Osteoblast (primary cell): ENCODE measurements at places on chromosomes 13 and 19. TPM values are rescaled to one million over a fixed set of nuclear protein-coding genes. Genes with fewer than 3 reads are reported as not detected.

- H3K36me3 ChIP-seq: peaks cover 30% of the 10 kb centered on the region
- peak overlapping the region; percentile 100 for H3K4me3 ChIP-seq
- peaks cover 19% of the 10 kb centered on the region for H3K4me1 ChIP-seq
- peak; percentile 96 for DNase-seq
Measured at GRCh38 chr19:36140304-36141038, 605 bp downstream of the CAPNS1 start.

- H3K4me3 ChIP-seq: no peak overlapping the region
- H3K36me3 ChIP-seq: peaks cover 3% of the 10 kb centered on the region
- no peak overlapping the region for H3K27ac ChIP-seq
- DNase-seq: no peak
- H3K4me1 ChIP-seq: no peaks in the 10 kb centered on the region
- H3K27me3 ChIP-seq: no peaks in the 10 kb centered on the region
Measured at GRCh38 chr13:36870050-36870692, 49.9 kb downstream of the SMAD9 start.

DNA sequence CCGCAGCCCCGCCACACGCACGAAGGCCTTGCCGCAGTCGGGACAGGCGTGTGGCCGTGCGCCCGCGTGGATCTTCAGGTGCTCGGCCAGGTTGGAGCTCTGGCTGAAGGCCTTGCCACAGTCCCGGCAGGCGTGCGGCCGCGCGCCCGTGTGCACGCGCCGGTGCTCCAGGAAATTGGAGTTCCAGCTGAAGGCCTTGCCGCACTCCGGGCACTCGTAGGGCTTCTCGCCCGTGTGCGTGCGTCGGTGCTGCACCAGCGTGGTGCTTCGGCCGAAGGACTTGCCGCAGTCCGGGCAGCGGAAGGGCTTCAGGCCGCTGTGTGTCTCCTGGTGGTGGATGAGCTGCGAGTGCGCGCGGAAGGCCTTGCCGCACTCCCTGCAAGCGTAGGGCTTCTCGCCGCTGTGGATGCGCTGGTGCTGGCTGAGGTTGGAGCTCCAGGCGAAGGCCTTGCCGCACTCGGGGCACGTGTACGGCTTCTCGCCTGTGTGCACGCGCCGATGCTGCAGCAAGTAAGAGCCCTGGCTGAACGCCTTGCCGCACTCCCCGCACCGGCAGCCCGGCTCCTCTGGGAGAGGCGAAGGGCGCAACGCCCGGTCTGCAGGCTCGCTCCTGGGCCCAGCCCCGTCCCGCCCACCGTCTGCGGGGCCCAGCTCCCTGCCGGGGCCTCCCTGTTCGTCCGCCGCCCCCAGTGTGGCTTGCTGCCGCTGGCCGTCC lies 3.6 kb upstream of the A1BG start:
- no peak overlapping the region for H3K4me3 ChIP-seq
- H3K36me3 ChIP-seq: no peaks in the 10 kb centered on the region
- H3K27ac ChIP-seq: no peak overlapping the region
- DNase-seq: peak; percentile 76
- peaks cover 19% of the 10 kb centered on the region for H3K27me3 ChIP-seq

DNA sequence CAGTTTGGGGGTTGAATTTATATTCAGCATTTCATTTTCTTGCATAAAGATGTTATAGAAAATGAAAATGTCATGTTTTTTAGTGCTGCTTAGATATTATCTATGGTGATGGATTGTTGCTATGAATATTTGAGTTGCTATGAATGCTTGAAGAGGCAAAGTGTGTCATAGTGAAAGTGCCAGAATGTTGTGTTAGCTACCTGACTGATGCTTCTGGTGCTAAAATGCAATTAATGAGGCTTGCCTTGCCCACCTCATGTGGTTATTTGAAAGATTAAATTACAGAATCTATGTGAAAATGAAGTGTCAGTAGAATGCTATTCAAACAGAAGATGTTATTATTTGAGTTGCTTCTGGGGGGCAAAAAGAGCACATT lies 62.7 kb upstream of the MYCBP2 start:
- no peaks in the 10 kb centered on the region for H3K27me3 ChIP-seq
- H3K4me3 ChIP-seq: no peak overlapping the region
- no peaks in the 10 kb centered on the region for H3K36me3 ChIP-seq
- DNase-seq: no peak
- peaks cover 41% of the 10 kb centered on the region for H3K4me1 ChIP-seq
- H3K27ac ChIP-seq: no peak overlapping the region

- H3K36me3 ChIP-seq: no peaks in the 10 kb centered on the region
- no peaks in the 10 kb centered on the region for H3K27me3 ChIP-seq
- H3K4me1 ChIP-seq: no peaks in the 10 kb centered on the region
- H3K4me3 ChIP-seq: no peak overlapping the region
- no peak overlapping the region for H3K27ac ChIP-seq
Measured at GRCh38 chr19:56193981-56194640, 3.5 kb downstream of the ZSCAN5B start.

DNA sequence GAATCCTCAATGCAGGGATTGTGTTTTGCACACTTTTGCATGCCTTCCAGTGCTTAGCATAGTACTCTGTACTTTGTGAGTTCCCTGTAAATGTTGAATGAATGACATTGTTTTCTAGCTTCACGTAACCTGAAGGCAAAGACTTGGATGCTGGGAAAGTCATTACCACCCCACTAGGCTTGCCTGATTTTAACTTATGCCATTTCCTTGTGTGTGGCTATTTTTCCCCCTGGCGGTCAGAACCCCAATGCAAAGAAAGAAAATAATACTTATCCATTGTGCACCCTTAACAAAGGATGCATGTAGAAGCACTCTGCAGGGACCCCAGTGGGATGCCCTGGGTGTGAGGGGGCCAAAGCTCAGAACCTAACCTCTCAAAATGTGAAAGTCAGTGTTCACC lies 1.2 kb upstream of the ENOX1 start:
- peak overlapping the region; percentile 76 for H3K4me3 ChIP-seq
- peaks cover 25% of the 10 kb centered on the region for H3K4me1 ChIP-seq
- no peaks in the 10 kb centered on the region for H3K36me3 ChIP-seq
- no peaks in the 10 kb centered on the region for H3K27me3 ChIP-seq

DNA sequence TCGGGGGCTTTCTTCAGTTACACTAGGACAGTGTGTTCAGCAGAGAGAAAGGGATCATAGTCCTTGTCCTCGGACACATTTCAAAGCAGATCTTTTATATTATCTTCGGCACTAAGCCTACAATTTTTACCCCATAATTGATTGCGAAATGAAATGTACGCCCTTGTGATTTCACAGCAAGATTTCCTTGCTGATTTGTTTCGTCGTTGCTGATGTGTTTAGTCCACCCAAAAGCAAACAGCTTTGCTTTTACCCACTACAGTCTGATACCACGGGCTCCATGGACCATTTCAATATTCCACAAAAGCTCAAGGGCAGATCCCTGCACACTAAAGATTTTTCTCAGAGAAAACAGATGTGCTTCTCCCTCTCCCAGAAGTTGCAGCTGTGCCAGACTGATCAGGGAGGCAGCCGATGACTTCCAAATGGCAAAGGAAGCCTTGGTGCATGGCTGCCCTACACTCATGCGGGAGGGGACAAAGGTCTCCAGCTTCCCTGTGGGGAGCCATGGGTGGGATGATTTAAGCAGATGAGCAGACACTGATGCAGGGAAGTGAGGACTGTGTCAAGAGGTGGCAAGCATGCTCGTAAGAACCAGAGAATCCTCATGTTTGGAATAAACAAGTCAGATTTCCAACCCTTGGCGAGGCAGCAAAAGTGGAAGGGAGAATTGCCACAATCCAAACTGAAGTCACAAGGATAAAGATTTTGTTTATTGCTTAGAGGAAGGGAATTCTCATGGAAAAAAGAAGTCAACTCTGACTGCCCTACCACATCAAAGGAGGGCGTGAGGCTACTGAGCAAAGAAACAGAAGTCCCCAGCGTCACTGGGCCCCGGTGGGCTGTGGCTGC lies 81.1 kb downstream of the STK24 start:
- peak overlapping the region; percentile 28 for H3K4me3 ChIP-seq
- peaks cover 3% of the 10 kb centered on the region for H3K36me3 ChIP-seq
- no peak for DNase-seq
- peak overlapping the region; percentile 60 for H3K27ac ChIP-seq

- H3K4me1 ChIP-seq: no peaks in the 10 kb centered on the region
- H3K36me3 ChIP-seq: no peaks in the 10 kb centered on the region
- no peaks in the 10 kb centered on the region for H3K27me3 ChIP-seq
- H3K27ac ChIP-seq: no peak overlapping the region
- DNase-seq: peak; percentile 63
Measured at GRCh38 chr19:8695501-8695900, 3.1 kb downstream of the ACTL9 start.

- DNase-seq: peak; percentile 56
- H3K27me3 ChIP-seq: no peaks in the 10 kb centered on the region
- H3K27ac ChIP-seq: peak overlapping the region; percentile 98
- peaks cover 20% of the 10 kb centered on the region for H3K4me1 ChIP-seq
Measured at GRCh38 chr13:38348861-38349389, 726 bp upstream of the UFM1 start.

DNA sequence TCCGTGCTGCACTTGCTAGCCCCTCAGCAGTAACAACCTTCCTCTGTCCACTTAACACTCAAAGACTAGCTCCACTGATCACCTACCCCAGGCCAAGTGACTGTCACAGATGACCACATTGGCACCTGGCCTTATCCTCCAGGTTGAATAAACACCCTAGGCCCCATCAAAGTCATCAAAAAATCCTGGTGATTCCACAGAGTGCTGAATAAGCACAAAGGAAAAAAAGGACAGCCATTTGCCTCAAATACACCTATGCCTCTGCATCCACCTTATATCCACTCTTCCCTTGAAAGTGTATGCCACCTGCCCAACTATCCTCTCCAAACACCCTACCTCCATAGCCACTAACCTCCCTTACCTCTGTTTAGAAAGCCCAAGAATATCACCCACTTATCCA lies 2.7 kb downstream of the ZNF154 start:
- no peaks in the 10 kb centered on the region for H3K27me3 ChIP-seq
- H3K36me3 ChIP-seq: peaks cover 12% of the 10 kb centered on the region
- H3K4me1 ChIP-seq: no peaks in the 10 kb centered on the region
- DNase-seq: no peak

DNA sequence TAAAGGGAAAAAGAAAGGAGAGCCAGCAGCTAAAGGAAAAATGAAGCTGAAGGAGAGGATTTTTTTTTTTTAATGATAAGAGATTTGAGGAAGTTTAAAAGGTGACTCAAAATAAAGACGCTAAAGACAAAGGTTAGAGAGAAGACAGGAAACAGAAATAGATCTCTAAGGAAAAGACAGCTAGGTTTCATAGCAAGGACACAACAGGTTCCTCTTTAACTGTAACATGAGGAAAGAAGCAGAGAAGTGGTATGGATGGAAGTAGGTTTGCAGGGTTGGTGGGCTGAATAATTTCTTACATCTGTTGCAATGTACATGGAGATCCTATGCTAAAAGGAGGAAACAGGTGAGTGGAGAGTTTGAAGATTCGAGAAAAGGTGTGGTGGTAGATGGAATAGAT lies 107.5 kb downstream of the MYCBP2 start:
- H3K4me1 ChIP-seq: no peaks in the 10 kb centered on the region
- H3K36me3 ChIP-seq: no peaks in the 10 kb centered on the region
- no peak for DNase-seq
- no peak overlapping the region for H3K4me3 ChIP-seq
- H3K27me3 ChIP-seq: no peaks in the 10 kb centered on the region

DNA sequence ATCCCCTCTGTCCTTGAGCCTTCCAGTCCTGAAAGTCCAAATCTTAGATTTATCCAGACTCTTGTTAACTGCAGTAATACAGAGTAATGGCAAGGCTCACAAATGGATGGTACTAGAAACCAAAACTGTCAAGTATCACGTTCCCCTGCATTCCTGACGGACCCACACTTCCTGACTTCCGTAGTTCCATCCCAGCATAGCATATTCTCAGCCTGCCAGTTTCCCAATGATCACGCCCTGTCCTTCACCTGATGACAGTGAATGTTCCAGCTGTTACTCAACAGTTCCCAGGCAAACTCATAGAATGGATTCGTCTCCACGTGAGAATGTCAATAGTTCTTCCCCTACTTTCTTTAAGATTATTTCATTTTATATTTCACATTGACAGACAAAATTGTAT lies 33.6 kb downstream of the SLC7A1 start:
- H3K27ac ChIP-seq: no peak overlapping the region
- H3K4me3 ChIP-seq: no peak overlapping the region
- DNase-seq: no peak
- no peaks in the 10 kb centered on the region for H3K27me3 ChIP-seq

GRCh38 chr13:111387945-111388600 lies 67.6 kb downstream of the TEX29 start:
- no peak for DNase-seq
- no peaks in the 10 kb centered on the region for H3K36me3 ChIP-seq
- no peaks in the 10 kb centered on the region for H3K4me1 ChIP-seq
- no peak overlapping the region for H3K4me3 ChIP-seq

DNA sequence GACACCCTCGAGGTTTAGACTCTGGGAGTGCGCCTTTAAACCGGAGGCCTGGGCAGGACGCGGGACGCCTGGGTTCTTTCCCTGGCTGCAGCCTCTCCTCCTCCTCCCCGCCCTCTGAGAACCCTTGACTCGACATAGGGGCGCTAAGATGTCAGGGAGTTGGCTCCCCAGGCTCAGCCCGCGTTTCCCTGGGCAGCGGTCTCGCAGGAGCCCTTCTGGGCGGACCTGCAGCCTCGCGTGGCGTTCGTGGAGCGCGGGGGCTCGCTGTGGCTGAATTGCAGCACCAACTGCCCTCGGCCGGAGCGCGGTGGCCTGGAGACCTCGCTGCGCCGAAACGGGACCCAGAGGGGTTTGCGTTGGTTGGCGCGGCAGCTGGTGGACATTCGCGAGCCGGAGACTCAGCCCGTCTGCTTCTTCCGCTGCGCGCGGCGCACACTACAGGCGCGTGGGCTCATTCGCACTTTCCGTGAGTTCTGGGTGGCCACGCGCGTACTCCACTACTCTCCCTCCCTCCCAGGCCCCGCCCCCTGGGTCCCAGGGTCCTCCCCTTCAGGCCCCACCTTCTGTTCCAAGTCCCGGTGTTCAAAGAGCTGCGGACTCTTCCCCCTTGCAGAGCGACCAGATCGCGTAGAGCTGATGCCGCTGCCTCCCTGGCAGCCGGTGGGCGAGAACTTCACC lies 1.3 kb downstream of the ICAM5 start:
- H3K27ac ChIP-seq: no peak overlapping the region
- DNase-seq: peak; percentile 93
- peaks cover 15% of the 10 kb centered on the region for H3K4me1 ChIP-seq
- H3K27me3 ChIP-seq: peaks cover 86% of the 10 kb centered on the region
- no peaks in the 10 kb centered on the region for H3K36me3 ChIP-seq

- no peaks in the 10 kb centered on the region for H3K36me3 ChIP-seq
- no peak overlapping the region for H3K27ac ChIP-seq
- H3K4me3 ChIP-seq: no peak overlapping the region
- H3K27me3 ChIP-seq: peaks cover 2% of the 10 kb centered on the region
- DNase-seq: no peak
Measured at GRCh38 chr19:11300811-11301120, 4.8 kb downstream of the TSPAN16 start.

- H3K36me3 ChIP-seq: peaks cover 11% of the 10 kb centered on the region
- no peaks in the 10 kb centered on the region for H3K27me3 ChIP-seq
- DNase-seq: no peak
- H3K4me3 ChIP-seq: no peak overlapping the region
- H3K4me1 ChIP-seq: no peaks in the 10 kb centered on the region
- no peak overlapping the region for H3K27ac ChIP-seq
Measured at GRCh38 chr13:112818698-112819045, 128.8 kb downstream of the ATP11A start.

GRCh38 chr19:54526972-54527371 lies 24.3 kb downstream of the LAIR2 start:
- H3K27me3 ChIP-seq: no peaks in the 10 kb centered on the region
- H3K4me1 ChIP-seq: no peaks in the 10 kb centered on the region
- DNase-seq: no peak
- H3K36me3 ChIP-seq: no peaks in the 10 kb centered on the region

C19orf38 gene
- under 0.01 and 0.29 TPM in 2 replicates for total RNA-seq

ZNF573 gene
- total RNA-seq: 6.8 and 6.9 TPM in 2 replicates

PLIN5 gene
- 0.36 TPM in 1 of 2 replicates, not detected in the other for total RNA-seq

CIC gene
- total RNA-seq: 33.6 and 39.1 TPM in 2 replicates

SPINT2 gene
- total RNA-seq: 1.8 and 2.2 TPM in 2 replicates

CGB8 gene
- 0.29 TPM in 1 of 2 replicates, not detected in the other for total RNA-seq

ZNF729 gene
- total RNA-seq: not detected in 2 replicates

ICAM5 gene
- under 0.01 TPM in 1 of 2 replicates, not detected in the other for total RNA-seq

FUT6 gene
- total RNA-seq: not detected in 2 replicates

SERTM1 gene
- not detected in 2 replicates for total RNA-seq

KLK2 gene
- total RNA-seq: not detected in 2 replicates
